Dermis microvascular lymphatic vessel endothelial cell (primary cell): ENCODE measurements at places on chromosomes 3 and 15. TPM values are rescaled to one million over a fixed set of nuclear protein-coding genes. Genes with fewer than 3 reads are reported as not detected.

The GPR176 gene
- total RNA-seq, result 4.3 and 8.5 TPM in 2 replicates

The PGBD4 gene
- 0.64 and 1.1 TPM in 2 replicates for total RNA-seq

The WWTR1 gene
- 94.6 and 213 TPM in 2 replicates for total RNA-seq

The TMCO5A gene
- not detected in 2 replicates for total RNA-seq

The HYAL1 gene
- 4.6 and 6.7 TPM in 2 replicates for total RNA-seq

The RARRES1 gene
- 1.7 and 3.4 TPM in 2 replicates for total RNA-seq

The PPP1R14D gene
- total RNA-seq, result not detected in 2 replicates

The XCR1 gene
- total RNA-seq, result not detected in 2 replicates

The ZNF619 gene
- 5.8 and 6.1 TPM in 2 replicates for total RNA-seq

The SERPINI1 gene
- 0.76 and 1.4 TPM in 2 replicates for total RNA-seq

The SKOR1 gene
- total RNA-seq, result under 0.01 TPM in 2 replicates

The A4GNT gene
- not detected in 2 replicates for total RNA-seq

The PIF1 gene
- total RNA-seq, result 4.4 and 9.0 TPM in 2 replicates
